Cerebellum (tissue), 4 donors: ENCODE measurements at places on chromosomes 5 and 9. TPM values are rescaled to one million over a fixed set of nuclear protein-coding genes. Genes with fewer than 3 reads are reported as not detected.

The EQTN gene
- 0.73 TPM for total RNA-seq

The SPAG8 gene
- 4.0 TPM for total RNA-seq

The CAVIN4 gene
- 11.3 TPM for total RNA-seq

The PCDHB15 gene
- total RNA-seq = 25.0 TPM

The HK3 gene
- 0.82 TPM for total RNA-seq

The RNF183 gene
- total RNA-seq = not detected

The DPP7 gene
- 12.2 TPM for total RNA-seq

The CNTFR gene
- 18.6 TPM for total RNA-seq

The UBE2R2 gene
- total RNA-seq = 27.2 TPM

The GMCL2 gene
- not detected for total RNA-seq

The ASPN gene
- total RNA-seq = 2.9 TPM

The PLAC8L1 gene
- not detected for total RNA-seq

The SPATA31C1 gene
- total RNA-seq = not detected
